Hindlimb muscle (tissue), 1 donor: ENCODE measurements at places on chromosomes 11 and 22.

GRCh38 chr11:64352099-64352994 is 6.6 kb upstream of the RPS6KA4 start:
- no peak for DNase-seq

DNA sequence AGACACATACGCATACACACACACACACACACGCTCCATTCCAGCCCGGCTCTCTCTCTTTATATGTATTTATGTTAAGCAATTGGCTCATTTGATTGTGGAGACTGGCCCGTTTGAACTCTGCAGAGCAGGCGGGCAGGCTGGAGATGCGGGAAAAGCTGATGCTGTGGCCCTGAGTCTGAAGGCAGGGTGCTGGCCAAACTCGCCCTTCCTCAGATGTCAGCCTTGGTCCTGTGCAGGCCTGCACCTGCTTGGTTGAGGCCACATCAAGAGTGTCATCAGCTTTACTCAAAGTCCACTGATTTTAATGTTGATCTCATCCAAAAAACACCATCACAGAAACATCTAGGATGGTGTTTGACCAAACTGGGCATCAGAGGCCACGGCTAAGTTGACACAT is 569.3 kb downstream of the TBC1D22A start:
- DNase-seq = no peak

DNA sequence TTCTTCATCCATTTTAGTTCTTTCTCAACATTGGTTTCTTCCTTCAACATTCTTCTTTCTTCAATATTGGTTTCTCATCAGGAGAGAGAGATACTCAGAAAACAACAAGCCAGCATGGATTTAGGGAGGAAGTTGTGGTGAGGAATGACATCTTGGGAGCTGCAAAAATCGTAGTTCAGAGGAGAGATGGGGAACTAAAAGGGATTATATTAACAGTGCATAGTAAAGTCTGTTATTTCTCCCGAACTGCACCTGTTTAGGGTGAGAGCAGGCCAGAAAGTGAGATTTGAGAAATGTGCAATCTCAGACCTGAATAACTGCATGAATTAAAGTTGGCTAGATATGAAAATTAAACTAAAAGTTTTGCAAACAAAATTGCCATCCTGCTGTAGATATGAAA is 94.5 kb downstream of the CASP12 start:
- no peak for DNase-seq

- DNase-seq = no peak
Observed at GRCh38 chr11:72343006-72343756, 91.2 kb downstream of the CLPB start.

DNA sequence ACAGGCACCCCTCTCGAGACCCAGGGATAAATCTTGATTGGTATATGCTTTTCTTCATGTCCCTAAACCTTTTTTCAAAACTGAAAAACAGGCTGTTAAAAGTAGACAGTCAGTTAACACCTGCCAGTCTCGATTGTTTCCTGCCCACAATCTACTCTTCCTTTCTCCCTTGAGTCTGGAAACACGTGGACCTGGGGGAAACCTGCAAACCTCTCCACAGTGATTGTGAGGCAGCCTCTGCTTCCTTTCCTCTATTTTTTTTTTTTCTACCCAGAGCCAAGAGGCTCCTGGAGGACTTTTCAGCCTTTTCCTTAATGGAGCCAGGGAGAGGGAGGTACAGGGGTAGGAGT is 69.4 kb upstream of the CLMP start:
- DNase-seq = no peak

DNA sequence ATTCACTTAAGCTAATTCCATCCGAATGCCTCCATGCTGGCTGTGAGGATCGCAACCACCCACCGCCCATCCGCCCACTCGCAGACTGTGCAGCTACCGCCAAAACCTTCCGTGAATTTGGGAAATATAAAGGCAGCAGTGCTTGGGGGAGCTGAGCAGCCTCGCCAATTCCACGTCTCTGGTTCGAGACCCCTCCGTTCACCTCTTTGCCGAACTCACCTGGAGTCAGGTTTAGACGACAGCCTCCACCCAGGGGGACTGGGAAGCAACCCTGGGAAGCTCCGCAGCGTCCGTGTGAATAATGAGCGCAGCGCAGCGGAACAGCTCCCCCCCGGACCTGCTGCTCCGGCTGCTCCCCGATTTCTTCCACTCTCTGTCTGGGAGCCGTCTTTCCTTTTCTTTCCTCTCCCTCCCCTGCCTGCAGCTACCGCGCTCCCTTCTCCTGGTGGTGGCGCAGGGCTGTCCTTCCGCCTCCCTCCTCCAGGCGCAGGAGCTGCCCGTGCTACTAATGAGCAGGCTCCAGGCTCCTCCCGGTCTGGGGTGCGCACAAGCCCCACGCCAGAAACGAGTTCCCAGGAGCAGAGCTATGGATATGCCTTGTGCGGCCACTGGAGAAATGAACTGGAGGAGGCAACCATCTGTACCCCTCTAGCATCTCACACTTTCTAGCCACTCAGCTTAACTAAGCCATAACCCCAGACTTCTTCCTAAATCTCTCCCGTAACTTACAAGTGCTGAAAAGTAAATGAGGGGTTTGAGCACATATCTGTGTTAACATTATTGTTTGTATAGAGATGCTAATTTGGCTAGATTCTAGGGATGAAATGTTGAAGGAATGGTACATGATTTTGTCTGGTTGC is 107.3 kb downstream of the XKR3 start:
- no peak for DNase-seq

DNA sequence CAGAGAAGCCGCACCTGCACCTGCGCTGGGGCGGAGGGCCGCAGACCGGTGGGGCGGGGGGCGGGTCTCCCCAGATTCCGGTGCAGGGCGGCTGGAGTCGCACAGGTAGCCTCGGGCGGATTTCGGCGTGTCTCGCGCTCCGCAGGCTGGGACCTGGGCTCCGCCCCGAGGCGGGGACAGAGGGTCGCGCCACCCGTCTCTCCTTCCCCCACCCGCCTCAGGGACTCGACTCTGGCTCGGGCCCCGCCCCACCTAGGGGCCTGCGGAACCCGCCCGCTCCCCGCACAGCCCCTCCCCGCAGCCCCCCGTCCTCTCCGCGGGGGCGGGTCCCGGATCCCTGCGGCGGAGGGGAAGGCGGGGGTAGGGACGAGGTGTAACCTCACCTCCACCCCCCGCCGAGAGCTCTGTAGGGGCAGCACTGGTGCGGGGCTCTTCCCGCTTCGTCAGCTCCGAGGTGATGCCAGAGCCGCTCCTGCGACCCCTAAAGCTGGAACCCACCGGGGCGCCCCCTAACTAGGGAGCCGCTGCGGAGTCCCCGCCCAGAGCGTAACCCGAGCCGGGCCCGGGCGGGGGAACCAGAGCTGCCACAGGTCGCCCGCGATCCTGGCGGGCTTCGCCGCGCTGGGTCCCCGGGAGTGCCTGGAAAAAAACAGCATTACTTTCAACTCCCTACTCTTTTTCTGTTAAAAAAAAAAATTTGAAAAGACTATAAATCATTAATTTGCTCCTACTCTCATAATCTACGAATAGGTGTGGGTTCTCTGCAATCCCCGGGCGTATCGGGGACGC is at the start of gene SLC29A2:
Gene SLC29A2 (minus strand): TSS at position 134 of the 789 bp plus-strand sequence. CDS start 169 bp downstream, outside the sequence.
- no peak for DNase-seq

DNA sequence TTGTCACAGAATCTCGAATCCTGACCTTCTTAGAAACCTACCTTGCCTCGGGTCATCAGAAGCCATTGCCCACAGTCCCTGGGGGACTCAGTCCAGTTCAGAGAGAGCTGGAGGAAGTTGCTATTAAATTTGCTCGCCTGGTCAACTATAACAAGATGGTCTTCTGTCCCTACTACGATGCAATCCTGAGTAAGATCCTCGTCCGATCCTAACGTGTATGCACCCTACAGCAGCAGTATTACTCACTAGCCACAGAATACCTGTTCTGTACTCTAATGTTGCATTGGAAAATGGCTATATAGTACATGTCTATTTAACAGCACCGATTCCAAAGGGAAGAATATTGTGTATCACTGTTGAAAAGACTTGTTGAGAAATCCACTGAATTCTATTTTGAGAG is 33.1 kb downstream of the TCP11L1 start:
- DNase-seq = no peak

- DNase-seq = peak; percentile 43
Observed at GRCh38 chr22:46297151-46297812, 612 bp downstream of the GTSE1 start.

DNA sequence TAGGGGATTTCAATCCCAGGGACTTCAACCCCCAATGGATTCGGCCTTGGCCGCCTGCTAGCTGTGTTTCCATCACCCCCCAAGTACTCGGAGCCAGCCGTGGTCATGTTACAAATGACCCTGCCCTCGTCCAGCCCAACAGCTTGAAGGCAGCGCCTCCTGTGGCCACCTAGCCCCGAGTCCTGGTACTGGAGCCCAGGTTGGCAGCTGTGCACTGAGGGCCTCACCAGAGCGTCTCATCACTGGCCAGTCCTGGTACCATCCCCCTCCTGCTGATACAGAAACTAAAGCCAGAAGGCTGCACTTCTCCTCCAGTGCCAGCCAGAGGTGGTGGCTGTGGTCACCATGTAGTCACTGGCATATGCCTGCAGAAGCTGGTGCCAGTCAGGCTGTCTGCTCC is 44.9 kb upstream of the FADD start:
- no peak for DNase-seq

DNA sequence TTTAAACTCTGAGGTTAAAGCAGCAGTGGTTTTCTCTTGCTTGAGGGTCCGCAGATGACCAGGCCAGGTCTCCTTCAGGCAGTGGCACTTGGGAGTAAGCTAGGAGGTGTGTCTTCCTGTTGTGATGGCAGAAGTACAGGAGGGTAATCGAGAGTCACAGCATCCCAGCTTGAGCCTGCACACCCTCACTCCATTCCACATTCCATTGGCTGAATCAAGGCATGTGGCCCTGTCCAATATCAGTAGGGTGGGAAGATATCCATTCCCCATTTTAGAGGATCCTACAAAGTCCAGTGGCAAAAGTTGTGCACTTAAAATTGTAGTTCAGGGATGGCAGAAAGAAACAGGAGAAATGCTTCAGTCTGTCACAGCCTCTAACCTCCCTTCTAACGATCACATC is 23.3 kb downstream of the OSBP2 start:
- DNase-seq = no peak

DNA sequence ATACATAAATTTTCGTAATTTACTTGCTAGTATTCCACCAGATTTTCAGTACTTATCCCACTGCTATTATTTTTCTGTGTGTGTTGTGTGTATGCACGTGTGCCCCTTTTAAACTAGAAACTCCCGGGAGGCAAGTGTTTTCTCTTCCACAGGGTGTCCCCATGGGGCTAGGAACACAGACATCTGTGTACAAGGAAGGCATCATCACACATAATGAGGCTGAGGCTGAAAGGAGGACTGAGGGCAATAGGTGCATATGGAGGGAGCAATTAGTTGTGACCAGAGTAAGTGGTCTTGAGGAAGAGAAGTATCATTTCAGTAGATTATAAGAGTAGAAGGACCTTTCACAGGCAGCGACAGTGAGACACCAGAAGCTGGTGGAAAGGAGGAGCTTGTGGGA is 2.1 kb upstream of the DPAGT1 start:
- no peak for DNase-seq

GRCh38 chr11:110081462-110082376 is 11.5 kb upstream of the ZC3H12C start:
- DNase-seq = no peak

DNA sequence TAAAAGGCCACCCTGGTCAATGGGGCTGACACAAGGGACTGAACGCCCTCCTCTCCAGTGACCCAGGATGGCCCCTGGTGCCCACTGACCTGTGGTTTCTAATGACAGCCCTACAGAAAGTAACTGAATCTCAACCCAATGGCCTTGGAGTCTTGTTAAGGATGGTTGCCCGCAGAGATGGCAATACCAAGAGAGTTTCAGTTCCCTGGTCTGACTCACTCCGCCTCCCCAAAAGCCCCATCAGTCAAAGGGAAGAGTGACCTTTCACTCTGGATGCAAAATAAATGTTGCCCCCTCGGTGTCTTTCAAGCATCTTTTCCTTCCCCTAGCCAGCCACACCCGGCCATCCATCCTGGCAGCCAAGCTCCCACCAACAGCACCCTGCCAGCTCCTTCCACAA is 57.7 kb upstream of the ISX start:
- no peak for DNase-seq

- no peak for DNase-seq
Observed at GRCh38 chr11:46741600-46742484, 22.8 kb downstream of the F2 start.

DNA sequence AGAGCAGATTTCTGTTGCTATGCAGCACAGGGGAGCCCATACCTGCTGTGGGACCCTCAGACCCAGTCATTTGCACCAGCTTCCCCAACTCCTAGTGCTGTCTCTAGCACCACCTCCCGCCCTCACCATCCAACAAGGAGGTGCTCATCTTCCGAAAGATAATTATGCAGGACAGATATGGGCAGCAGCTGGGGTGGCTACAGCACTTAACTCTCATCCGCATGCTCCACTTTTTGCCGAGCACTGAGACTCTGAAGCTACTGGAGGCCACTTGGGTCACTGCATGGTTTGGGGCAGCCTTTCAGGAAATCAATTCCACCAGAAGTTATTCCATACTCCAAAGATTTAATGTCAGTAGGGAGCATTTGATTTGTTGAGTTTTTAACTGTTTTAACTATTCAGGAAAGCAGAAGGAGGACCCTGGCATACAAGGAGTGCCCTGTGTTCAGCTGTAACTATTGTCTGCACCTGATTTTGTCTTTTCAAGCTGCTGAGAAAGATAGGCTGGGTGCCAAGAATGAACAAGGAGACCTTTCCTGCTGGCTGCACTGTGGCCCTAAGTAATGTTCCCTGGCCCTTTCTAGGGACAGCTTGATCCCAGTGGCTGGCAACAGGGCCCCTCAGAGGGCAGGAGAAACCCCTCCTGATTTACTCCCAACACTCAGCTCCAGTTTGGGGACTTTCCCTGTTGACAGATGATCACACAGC is 67.3 kb upstream of the CSNK2A3 start:
- DNase-seq = no peak

DNA sequence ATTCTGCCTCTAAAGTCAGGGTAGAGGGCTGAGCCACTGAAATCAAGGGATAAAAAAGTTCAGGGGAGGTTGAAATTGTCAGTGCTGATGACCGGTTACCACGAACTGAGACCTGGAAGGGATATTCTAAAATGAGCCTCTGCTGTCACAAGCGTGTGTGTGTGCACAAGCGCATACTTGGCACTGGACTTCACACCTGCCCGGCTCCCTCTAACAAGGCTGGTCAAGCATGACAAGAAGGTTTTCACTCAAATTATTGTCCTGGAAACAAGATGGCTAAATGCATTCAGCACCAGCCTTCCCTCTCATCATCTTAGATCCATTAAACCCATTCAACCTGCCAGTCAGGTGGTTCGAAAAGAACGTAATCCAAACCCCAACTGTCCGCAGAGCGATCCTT is 54.8 kb upstream of the CECR2 start:
- no peak for DNase-seq

DNA sequence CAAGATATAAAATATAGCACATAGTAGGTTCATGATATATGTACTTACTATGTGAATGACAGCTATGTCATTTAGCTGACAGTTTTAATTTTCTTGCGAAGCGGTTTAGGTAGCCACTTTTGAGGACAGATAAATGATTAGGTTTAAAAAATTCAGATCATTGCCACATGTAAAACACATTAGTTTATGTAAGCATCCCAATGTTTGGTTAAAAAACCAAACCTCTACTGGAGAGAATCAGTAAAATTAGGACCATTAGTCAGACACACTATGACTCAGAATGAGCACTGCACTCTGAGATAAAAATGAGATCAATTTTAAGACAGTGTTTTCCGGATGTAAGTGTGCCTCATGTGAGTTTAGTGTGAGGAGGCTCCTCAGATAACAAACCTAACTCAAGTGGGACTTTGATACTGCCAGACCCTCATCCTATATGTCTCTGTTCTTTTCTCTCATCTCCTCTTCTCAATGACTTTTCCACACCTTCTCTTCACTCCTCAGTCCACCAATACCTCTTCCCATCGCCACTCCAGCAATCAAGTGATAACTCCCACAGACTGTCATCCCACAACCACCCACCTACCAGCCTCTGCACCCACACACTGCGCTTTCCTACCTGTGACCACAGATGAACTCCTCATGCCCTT is 6.8 kb upstream of the OR2AT4 start:
- no peak for DNase-seq
